CD4-positive, alpha-beta T cell treated with Interleukin-6 for 4 hours (primary cell): ENCODE measurements at places on chromosomes 16 and 17.

- no peak for DNase-seq
Measured at GRCh38 chr17:58969612-58970011, 137.1 kb downstream of the TRIM37 start.

DNA sequence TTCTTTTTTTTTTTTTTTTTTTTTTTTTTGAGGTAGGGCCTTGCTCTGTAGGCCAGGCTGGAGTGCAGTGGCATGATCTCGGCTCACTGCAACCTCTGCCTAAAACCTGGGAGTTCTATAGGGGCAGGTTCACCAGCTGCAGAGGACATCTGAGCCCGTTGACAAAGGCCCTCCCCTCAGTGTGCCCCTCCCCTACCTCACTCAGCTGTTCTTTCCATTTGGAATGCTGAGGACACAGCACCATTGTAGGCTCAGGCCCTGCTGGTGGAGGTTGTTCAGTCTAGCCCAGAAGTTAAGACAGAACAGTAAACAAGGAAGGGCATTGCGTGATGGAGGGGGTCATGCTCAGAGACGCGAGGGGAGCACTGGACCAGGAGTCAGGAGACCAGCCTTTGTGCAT, 21.8 kb upstream of the KIF19 start:
- no peak for DNase-seq

DNA sequence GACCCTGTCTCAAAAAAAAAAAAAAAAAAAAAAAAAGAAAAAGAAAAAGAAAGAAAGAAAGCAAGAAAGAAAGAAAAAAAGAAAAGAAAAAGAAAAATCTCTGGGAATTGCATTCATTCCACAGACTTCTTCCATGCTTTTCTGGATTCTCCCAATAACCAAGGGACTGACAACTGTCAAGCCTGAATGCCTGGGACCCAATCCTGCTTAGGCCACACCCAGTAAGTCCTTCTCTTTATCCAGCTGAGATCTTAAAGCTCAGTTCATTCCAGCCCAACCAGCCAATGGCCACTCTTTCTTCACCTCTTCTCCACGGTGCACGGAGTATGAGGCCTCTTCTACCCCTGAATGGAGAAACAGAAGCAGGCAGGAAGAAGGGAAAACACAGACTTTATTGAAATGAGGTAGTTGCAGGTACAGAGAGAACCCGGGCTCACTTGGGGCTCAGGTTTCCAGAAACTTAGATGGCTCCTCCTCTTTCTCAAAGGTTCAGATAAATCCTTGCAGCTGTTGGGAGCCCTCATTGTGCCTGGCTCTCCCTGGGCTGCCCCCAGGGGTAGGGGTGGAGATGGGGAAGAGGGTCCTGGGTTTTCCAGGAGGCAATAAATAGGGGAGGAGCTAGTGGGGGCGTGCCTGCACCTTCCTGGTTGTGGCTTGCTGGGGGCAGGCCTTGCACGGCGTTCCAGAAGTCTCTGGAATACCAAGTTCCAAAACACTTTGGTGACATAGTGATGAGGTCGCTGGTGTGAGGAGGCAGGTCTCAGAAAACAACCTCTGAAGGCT, 2.5 kb downstream of the HOXB1 start:
- DNase-seq = no peak

DNA sequence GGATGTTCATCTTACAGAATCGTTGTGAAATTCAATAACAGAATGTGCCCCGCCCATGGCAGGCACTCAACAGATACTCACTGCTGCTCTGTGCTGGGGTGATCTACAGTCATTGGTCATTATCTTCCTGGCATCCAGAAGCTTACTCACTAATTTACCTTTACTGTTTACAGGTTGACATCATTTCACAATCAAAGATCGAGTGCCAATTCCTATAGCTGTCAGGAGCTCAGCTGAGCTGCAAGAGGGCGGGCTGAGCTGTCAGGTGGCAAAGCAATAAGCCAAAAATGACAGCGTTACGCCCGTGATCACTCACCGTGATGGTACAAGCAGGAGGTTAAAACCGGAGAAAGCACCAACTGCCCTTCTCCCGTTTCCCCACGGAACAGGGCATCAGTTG, 51.2 kb downstream of the LITAF start:
- DNase-seq = no peak

GRCh38 chr17:7251661-7252175, at the start of gene CTDNEP1:
CTDNEP1 (minus strand) TSS chr17:7251734; CDS start chr17:7251296, 438 bp downstream.
- peak; percentile 97 for DNase-seq

GRCh38 chr16:21026846-21027245, 123.8 kb downstream of the DNAH3 start:
- DNase-seq = no peak

GRCh38 chr17:43341715-43342588, 56.8 kb upstream of the ARL4D start:
- DNase-seq = no peak

GRCh38 chr17:33904476-33904875, 350.6 kb upstream of the CCL2 start:
- DNase-seq = no peak

GRCh38 chr16:8915722-8916301, 33.7 kb downstream of the LITAFD start:
- DNase-seq = no peak

GRCh38 chr17:73878923-73879322, 234.7 kb upstream of the SDK2 start:
- no peak for DNase-seq

DNA sequence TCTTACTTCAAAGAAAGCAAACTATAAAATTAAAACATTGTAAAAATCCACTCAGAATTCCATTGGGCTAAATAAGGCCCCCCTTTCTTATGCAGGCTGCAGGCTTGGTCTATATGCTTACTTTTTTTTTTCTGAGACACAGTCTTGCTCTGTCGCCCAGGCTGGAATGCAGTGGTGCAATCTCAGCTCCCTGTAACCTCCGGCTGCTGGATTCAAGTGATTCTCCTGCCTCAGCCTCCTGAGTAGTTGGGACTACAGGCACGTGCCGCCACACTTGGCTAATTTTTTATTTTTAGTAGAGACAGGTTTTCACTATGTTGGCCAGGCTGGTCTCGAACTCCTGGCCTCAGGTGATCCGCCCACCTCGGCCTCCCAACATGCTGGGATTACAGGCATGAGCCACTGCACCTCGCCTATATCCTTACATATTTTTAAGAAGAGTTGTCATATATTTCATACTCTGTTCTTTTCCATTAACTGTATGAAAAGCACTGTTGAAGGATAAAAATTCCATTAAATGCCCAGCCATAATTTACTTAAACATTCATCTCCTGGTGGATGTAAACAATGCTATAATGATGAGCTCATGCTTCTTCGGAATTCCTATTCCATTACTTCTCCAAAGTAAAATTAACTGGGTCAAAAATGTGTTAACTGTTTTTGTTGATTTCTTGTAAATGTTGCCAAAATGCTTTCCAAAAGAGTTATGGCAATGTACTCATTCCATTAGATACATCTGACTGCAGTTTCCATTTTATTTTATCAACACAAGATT, 17.8 kb downstream of the SNN start:
- no peak for DNase-seq

- no peak for DNase-seq
Measured at GRCh38 chr17:64150237-64151015, 20.5 kb upstream of the ERN1 start.

DNA sequence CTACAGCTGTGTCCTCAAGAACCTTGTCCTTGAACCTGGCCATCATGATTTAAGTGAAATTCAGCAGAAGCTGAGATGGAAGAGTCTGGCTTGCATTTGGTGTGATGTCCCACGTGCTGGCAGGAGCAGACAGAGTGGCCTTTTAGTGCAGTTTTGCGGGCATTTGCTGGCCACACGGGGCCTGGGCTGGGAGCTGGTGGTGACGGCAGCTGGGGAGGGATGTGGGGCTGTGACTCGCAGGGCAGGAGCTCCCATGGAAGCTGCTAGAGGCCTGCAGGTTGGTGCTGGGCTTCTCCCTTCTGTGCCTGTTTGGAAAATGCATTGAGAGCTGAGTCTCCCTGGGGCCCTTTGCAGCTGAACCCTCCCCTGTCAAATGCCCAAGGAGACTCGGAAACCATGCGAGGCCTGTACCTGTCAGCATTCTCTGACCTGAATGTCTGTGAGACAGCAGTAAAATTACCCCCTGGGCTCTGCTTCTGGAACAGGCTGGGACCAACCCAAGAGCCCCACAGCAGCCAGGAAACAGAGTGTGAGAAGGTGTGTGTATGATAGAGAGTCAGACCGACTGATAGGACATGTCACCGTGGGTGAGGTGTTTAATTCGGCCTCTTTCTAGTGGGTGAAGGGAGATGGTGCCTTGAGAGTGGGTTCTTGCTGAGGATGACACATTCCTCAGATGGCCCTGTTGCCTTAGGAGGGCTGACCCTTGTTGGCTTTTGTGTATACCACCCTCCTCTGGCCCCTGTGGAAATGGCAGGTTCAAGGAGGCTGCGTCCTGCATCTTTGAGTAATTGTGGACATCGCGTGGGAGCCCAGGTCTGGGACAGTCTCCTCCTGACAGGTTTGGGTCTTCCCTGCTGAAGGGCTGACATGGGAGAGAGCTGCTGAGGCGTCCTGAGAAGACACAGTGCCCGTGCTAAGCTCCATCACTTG, 145.5 kb downstream of the MSI2 start:
- DNase-seq = no peak

DNA sequence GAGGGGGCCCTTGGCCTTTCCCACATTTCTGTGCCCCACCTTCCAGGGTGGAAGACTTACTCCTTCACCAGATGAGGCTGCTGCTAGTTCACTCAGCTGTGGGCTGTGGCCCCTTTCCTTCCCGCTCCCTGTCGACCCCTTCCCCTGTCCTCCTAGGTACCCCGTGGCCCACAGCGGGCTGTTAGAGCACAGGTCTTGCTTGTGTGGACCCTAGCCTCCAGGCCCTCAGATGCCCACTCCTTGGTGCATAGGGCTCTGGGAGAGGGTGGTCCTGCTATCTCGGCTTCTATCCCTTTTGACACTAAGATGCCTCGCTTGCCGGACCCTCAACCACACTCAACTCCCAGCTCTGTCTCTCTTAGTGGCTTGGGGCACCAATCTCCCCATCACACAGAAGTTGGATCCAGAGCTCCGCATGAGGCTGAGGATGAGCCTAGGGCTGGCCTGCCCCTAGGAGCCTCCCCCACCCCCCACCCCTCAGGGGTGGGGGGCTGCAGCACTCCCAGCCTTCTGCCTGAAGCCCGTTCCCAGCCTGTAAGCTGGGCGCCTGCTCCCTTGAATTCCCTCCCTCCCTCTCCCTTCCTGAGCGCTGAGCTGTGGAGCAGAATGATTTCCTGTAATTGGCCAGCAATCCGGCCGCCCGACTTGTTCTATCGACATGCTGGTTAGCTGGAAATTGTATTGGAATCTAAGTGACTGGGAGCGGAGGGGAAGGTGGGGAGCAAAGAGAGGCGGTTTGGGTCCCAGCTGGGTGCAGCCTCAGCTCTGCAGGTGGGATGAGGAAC, 30.9 kb downstream of the DCAKD start:
- DNase-seq = no peak

GRCh38 chr16:68296291-68296690, 14.5 kb downstream of the SLC7A6OS start:
- DNase-seq = no peak

GRCh38 chr16:67892375-67892774, 679 bp upstream of the PSKH1 start:
- no peak for DNase-seq

DNA sequence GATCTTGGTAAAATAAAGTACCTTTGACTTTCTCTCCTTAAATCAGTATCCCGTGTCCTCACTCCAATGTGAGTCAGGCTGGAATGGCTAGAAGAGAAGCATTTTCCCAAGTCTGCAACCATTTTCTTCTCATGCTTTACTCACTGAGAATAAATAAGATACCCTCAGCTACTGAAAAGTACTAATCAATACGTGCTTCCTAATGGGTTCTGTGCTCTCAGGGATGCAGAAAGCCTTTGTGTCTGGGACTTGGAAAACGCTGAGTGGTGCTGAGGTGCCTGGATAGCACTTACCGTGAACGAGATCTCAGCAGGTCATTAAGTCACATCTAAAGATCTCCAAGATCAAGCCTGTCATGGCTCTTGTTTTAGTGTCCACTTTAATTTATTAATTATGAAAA, 672.3 kb upstream of the C16orf82 start:
- DNase-seq = no peak

DNA sequence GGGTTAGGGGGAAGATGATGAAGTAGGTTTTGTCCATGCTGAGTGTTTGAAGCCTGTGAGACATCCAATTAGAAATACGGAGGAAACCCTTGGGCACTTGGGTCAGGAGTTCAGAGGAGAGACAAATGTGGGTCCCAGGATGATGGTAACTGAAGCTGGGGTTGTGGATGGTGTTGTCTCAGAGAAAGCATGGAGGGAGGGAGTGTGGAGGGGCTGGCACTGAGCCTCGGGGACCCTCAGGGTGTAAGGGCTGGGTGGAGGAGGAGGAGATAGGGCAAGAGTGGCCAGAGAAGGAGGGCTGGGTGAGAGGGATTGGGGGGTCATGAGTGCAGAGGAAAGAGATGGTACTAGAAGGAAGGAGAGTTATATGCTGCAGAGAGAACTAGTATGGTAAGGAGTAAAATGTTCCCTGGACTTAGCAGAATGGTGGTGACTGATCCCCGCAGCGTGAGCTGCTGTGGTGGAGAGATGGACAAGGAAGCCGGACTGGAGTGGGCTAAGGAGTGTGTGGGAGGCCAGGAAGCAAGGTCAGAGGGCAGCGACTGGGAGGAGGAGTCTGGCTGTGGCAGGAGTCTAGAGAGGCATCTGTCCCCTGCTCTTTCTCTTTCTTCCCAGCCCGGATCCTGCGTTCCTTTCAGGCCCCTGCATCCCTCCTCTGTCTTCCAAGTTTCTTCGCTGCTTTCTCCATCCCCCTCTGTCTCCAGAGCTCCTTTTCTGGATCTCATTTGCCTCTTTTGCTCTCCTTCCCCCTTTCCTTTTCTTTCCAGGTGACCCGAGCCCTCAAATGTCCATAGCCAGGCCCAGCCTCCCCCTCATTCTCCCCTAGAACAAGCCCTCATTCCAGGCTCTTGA, 3.9 kb upstream of the COL1A1 start:
- DNase-seq = no peak

DNA sequence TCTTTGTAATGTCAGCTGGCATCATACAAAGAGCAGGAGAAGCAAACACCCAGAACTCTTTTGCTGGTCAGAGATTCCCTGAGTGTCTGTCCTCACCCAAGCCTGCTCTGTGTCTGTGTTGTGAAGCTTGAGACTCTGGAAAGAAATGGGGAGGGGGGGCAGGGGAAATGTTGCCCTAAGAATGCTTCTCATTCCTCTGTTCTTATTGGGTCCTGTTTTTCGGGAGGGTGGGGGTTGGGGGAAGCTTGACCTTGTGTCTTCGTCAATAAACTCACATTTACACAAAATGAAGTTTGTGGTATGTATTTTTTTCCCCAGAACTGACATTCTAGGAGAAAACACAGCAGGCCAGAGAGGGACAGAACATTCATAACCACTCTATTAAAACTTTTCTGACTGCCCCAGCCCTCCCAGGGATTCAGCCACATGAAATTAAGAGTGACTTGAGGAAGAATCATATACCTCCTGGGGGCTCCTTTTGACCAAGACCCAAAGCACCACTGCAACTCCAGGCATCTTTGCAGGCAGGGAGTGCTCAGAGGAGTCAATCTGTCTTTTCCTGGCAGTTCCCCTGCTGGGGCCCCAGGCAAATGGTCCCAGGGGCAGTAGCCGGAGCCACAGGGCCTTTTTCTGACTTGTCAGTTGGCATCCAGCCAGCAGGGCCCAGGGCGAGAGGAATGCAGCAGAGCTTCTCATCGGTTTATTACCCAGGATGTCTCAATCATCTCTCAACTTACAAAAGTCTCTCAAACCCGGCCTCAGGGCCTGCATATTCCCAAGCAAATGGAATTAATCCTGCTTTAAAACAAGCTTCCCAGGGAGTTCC, 5.1 kb upstream of the RASL10B start:
- no peak for DNase-seq

GRCh38 chr17:68961214-68961882, 6.2 kb upstream of the ABCA8 start:
- DNase-seq = no peak
